ENCODE measurements at places on chromosomes 5 and 9.

- DNase-seq: no peak
These were observed 19.5 kb upstream of the B4GALT1 start for GRCh38 chr9:33186457-33187168.

DNA sequence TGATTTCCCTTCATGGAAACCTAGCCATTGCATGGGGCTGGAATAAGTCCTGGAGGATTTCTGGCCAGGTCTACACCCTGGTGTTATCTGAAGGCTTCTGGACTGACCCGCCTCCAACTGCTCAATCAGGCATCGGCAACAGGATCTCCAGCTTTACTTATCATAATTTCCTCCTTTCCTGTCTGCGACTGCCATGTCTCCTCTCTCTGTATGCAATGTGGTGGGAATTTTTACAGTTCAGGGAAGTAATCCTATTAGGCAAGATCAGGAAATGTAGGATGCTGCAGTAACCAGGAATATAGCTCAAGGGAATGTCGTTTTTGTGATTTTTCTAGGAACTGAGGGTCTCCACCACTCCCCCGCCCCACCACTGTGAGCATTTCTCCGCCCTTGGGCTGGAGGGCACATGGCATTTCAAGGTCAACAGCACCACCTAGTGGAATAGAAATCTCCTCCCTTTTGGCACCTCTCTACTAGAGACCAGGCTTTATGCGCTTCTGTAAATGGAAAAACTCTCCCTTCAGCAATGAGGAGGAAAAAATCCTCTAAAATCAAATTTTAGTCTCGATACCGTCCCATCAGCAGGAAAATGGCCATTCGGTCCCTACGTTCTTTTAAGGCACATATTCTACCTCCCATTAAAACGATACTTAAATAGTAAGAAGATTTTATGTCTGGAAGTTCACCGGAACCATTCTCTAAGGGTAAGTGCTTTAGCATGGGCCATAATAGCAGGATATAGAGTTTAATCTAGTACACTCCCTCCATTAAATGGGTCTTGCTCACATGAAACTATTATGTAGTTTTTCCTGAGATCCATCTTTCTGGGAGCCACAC lies 93.0 kb downstream of the YTHDC2 start:
- DNase-seq: peak; percentile 62

DNA sequence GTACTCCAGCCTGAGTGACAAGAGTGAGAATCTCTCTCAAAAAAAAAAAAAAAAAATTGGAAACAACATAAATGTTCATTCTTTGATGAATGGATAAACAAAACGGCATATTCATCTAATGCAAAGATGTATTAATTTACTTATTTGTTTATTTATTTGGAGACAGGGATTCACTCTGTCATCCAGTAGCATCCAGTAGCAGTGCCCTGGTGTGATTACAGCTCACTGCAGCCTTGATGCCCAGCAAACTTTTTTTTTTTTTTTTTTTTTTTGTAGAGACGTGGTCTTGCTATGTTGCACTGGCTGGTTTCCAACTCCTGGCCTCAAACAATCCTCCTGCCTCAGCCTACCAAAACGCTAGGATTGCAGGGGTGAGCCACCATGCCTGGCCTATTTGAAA lies 24.4 kb downstream of the OR2V2 start:
- DNase-seq: no peak

GRCh38 chr5:33601881-33602280 lies 161.1 kb downstream of the TARS1 start:
- DNase-seq: no peak

GRCh38 chr5:41009232-41009631 lies 61.9 kb downstream of the MROH2B start:
- DNase-seq: peak; percentile 86

GRCh38 chr5:112232667-112233066 lies 186.4 kb downstream of the EPB41L4A start:
- no peak for DNase-seq

- peak; percentile 71 for DNase-seq
These were observed 279.7 kb downstream of the EBF1 start for GRCh38 chr5:158819840-158820620.

DNA sequence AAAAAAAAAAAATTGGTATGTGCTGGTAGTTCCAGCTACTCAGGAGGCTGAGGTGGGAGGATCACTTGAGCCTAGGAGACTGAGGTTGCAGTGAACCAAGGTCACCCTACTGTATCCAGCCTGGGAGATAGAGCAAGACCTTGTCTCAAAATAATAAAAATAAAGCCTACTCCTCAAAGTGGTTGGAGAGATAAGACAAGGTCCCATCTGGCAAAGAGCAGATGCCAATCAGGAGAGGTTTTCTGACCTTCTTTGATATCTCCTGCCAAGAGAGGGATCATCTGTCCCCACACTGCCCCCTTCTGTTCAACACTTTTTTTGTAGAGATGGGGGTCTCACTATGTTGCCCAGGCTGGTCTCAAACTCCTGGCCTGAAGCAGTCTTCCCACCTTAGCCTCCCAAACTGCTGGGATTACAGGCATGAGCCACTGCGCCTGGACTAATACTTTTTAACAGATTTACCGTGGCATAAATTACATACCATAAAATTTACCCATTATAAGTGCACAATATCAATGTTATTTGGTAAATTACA lies 64.7 kb downstream of the SH3PXD2B start:
- DNase-seq: no peak

GRCh38 chr9:95197692-95198271 lies 119.7 kb downstream of the FANCC start:
- peak; percentile 65 for DNase-seq

- DNase-seq: no peak
These were observed 46.1 kb downstream of the MRPL36 start for GRCh38 chr5:1753490-1753889.

GRCh38 chr9:33049680-33050361 lies 24.7 kb downstream of the DNAJA1 start:
- no peak for DNase-seq

- no peak for DNase-seq
These were observed 157.5 kb downstream of the COL23A1 start for GRCh38 chr5:178432421-178433272.

- DNase-seq: no peak
These were observed 59.0 kb downstream of the COL15A1 start for GRCh38 chr9:99002706-99003105.

DNA sequence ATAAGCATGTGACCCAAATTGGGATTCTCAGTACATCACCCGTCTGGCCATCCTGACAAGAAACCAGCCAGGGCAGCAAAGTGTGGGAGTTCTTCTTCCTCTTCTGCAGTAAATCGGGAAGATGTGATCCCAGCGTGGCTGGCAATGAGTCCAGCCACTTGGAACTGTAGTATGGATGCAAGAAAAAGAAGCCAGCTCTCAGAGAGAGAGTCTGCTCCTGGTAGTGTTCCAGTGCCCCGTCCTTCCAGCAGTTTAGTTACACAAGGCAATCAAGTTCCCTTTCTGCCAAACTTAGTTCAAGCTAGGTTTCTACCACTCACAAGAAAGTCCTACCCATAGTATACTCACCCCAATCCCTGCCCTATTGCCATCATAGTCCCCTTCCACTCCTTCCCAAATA lies 65.6 kb downstream of the CDK5RAP2 start:
- no peak for DNase-seq

DNA sequence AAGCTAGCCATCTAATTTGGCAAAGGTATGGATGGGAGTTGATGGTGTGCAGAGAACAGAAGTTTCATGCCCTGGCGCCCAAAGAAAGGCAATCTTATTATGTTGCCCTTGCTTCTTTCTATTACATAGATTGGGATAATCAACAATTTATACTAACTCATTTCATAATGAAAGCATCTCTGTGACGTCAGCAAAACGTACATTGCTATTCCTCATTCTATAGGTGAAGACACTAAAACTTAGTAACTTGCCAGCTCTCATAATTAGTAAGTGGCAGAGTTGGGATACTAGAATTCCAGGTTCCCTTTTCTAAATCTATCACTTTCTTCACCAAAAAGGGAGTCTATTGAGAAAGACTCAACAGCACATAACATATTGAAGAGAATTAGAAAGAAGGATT lies 374.8 kb downstream of the NR2F1-AS1 start:
- DNase-seq: no peak

GRCh38 chr5:68476854-68477253 lies 261.3 kb downstream of the PIK3R1 start:
- no peak for DNase-seq

DNA sequence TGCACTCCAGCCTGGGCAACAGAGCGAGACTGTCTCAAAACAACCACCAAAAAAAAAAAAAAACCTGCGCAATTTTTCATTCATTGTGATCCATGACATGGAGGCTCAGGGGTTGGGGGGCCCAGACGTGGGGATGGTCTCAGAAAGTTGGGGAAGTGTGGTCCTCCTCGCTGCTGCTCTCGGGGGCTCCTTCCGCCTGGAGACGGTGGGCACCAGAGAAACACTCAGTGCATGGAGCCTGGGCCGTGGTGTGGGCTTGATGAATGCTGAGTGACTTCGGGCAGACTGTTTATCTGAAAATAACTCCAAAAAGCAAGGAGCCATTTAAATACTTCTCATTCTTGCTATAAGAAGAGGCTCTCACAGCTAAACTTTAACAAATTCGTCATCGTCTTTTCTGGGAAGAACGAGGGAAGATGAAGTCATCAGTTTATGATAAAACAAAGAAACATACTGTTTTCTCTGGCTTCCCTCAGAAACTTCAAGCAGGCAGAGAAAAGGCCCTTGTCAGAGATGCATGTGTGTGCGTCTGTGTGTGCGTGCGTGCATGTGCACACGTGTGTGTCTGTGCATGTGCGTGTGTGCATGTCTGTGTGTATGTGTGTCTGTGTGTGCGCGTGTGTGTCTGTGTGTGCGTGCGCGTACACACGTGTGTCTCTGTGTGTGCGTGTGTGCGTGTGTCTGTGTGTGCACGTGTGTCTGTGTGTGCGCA lies 35.0 kb downstream of the RASGEF1C start:
- peak; percentile 12 for DNase-seq

- no peak for DNase-seq
These were observed 294.5 kb downstream of the EBF1 start for GRCh38 chr5:158805195-158805594.

GRCh38 chr9:37281541-37281940 lies 141.0 kb upstream of the GRHPR start:
- no peak for DNase-seq

DNA sequence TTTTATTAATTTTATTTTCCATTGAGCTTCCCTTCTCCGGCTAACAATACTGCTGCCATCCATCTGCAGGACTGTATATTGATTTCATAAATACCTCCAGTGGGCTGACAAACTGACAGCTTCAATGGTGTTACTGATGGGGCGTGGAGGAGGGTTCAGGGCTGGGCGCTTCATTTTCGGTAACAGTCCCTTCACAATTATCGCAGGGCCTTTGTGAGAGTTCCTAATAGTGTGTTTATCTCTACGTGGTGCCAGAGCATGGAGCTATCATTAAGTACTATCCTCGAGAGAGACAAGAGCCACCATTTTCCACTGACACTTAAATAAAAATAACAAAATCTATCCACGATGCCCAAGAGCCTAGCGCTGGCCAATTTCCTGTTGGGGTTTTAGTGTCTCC lies 307.0 kb upstream of the PANK3 start:
- DNase-seq: no peak

DNA sequence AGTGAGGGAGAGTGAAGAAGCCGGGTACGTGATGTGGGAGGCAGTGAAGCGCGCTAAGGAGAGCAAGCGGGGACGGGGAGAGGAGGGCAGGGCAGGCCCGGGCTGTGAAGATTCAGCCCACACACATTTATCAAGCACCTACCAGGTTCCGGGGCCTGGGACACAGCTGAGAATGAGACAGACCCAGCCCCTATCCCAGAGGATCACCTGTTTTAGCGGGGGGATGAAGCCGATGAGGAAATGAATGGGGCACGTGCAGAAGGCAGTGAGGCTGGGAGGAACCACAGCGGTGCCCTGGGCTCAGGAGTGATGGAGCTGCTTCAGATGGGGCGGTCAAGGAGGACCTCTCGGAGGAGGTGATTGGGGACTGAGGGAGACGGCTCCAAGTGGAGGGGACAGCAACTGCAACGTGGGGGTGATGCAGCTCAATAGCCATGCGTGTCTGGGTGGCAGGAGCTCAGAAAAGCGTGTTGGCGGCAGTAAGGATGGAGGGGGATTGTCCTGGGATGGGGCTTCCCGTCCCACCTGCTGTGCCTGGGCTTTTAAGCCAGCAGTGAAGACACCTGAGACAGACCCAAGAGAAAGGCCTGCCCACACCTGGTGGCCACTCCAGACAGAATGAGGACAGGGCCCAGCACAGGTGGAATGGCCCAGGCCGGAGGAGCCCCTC lies 77.5 kb upstream of the UNC5A start:
- no peak for DNase-seq

DNA sequence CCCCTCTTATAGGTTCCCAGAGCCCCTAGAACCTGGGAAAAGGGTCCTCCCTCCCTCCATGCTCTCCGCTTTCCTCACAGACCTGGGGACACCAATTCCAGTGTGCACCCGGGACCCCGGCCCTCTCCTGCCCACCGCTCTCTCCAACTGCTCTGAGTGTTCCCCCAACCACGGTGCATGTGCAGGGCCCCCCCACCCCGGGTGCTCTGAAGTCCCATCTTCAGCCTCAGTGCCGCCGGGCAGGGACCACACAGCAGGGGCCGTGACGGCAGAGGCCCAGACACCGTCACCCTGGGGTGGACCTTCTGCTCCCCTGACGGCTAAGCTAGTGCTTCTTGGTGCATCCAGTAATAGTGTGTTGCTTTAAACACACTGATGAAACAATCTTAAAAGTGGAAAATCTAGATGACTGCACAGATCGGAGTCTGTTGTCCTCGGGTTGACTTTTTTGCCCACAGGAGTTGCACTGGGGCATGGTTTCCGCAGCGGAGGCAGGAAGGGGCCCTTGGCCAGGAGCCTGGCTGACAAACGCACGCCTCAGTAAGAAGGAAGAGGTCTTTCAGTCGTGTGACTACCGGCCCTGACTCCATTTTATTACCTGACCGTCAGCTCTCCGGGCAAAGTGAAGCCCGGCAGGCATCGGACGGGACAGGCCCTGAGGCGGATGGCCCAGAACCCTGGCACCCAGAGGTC lies 36.2 kb upstream of the SLC6A3 start:
- no peak for DNase-seq

Data from EL (cell line).